ENCODE measurements at places on chromosomes 7 and 10.

GRCh38 chr7:23373151-23374004, 74.2 kb downstream of the MALSU1 start:
- no peak for DNase-seq

GRCh38 chr10:81027706-81028105, 490.0 kb downstream of the SH2D4B start:
- DNase-seq = no peak

GRCh38 chr7:2212906-2213305, 19.8 kb downstream of the MAD1L1 start:
- no peak for DNase-seq

GRCh38 chr7:132051311-132051710, 494.9 kb upstream of the PODXL start:
- DNase-seq = no peak

DNA sequence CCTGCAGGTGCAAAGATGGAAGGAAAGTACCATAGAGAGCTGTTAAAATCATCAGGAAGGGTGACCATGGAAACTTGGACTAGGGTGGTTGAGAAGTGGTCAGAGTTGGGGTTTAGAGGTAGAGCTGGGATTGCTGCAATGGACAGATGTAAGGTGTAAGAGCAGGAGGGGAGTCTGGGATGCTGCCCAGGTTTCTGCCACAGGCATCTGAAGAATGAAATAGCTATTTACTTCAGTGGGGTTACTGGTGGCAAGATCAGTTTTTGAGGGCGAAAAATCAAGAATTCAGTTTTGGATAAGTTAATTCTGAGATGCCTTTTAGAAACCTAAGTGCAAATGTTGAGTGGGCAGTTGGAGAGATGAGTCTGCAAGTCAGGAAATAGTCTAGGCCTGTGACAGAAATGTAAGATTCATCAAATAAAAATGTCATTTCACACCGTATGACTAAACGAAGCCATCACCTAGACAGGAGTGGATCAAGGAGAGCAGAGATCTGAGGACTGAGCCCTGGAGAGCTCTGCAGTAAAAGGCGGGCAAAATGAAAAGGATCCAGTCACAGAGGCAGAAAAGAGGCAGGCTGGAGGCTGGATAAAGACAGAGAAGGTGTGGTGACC, 22.7 kb upstream of the TOMM7 start:
- no peak for DNase-seq

DNA sequence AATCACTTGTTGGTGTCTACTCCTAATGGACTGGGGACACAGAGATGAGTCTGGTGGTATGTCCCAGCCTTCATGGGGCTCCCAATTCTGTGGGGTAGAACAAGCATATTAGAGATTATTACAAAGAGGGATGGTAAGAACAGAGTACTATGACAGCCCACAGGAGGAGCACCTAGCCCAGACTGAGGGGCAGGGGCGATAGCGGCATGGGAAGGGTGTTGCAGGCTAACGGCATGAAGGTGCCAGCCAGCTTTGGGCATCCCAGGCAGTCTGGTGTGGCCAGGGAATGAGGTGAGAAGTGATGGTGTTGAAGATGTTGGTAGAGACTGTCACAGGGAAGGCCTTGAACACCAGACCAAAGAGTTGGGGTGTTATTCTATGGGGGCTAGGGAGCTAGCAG, 280.0 kb downstream of the RPS24 start:
- no peak for DNase-seq

DNA sequence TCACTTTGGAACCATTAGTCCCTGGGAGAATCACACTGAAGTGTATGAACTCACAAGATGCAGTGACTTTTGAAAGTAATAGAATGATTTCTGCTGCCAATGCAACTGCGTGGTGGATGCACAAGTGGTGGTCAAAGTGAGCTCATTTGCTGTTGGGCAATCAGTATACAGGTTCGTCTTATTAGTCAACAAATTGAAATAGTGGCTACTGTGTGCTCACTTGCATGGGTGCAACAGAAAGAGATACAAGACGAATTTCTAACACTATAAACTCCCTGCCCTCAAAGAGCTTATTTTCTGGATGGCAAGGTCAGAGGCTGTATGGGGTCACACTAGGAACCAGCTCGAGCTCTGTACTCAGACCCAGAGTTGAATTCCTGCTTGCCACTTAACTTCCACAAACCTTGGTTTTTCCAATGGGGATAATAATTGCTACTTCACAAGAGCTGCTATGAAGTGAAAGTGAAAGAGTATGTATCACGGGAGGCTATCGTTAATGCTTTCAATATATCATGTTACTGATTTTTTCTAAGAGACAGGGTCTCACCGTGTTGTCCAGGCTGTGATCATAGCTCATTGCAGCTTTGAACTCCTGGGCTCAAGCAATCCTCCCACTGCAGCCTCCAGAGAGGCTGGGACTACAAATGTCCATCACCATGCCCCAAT, 8.3 kb upstream of the BCL7B start:
- DNase-seq = no peak

DNA sequence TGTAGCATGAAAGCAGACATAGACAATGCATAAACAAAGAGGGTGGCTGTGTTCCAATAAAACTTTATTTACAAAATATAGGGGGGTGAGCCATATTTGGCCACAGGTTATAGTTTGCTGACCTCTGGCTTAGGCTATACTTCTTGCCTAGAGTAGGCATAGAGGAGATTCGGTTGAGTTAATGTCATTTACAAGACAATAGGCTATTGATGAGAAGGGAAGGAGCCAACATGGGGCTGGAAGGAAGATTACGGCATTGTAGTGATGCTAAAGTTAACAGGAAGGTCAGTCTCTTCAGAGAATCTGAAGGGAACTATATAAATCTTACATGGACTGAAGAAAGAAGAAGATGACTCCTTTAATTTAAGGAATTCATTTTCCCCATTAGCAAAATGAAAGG, 463.5 kb downstream of the HTR7 start:
- DNase-seq = no peak

GRCh38 chr7:85567983-85568382, 381.1 kb upstream of the SEMA3D start:
- no peak for DNase-seq

Data from NCI-H1048 (cell line).